ENCODE measurements at places on chromosomes 2 and 18. TPM values are rescaled to one million over a fixed set of nuclear protein-coding genes. Genes with fewer than 3 reads are reported as not detected.

DNA sequence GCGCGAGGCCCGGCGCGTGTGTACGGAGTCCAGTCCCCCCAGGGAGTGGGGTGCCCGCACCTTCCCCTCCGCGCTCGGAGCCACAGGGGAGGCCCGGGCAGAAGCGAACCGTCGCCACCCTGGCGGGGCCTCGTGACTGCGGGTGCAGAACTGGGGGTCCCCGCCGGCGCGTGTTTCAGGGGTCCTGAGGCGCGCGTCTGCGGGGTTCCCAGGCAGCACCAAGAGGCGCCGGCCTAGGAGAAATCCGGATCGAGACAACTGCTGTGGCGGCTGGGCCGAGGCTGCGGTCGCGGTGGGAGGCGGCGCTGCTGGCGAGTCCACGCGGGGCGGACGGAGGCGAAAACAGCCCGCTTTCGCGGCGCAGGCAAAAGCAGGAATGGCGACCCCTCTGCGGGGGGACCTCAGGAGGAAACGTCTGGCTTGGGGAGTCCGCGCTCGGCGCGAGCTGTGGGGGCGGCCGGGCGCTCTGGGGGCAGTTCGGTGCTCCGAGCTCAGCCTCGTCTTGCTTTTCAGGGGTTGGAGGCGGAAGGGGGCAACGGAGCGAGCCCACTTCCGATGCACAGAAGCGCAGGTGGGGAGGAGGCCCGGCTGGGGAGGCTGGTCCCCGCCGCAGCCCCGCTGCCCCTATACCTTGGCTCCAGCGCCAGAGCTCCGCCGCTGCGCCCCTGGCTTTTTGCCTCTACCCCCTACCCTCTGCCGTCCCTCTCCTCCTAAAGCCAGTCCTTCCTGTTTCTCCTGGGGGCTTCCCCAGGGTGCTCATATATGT, 81.5 kb upstream of the LDLRAD4 start:
- peaks cover 4% of the 10 kb centered on the region for H3K36me3 ChIP-seq
- peaks cover 27% of the 10 kb centered on the region for H3K4me1 ChIP-seq
- peak overlapping the region; percentile 96 for H3K27ac ChIP-seq

DNA sequence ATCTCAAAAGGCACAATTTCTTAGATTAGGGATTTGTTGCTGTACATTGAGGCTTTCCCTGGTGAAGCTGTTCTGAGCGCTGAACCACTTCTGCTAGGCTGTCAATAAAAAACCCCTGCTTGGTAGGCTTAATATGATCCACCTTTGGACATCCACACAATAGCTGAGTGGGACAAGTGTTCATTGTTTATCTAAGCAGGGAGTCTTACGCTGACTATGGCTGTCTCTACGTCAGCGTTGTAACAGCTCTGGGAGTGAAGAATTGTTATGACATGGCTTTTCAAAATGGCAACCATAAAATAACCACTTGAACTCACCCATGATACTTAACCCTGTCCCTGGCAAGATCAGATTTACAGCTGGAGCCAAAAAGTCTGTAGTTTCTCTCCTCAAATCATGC, 111.5 kb upstream of the SULT1C3 start:
- no peak overlapping the region for H3K4me3 ChIP-seq
- DNase-seq: no peak
- no peaks in the 10 kb centered on the region for H3K4me1 ChIP-seq
- no peak overlapping the region for H3K27ac ChIP-seq
- no peaks in the 10 kb centered on the region for H3K27me3 ChIP-seq

GRCh38 chr18:56305583-56305982, 332.8 kb downstream of the TXNL1 start:
- H3K36me3 ChIP-seq: no peaks in the 10 kb centered on the region
- H3K27ac ChIP-seq: no peak overlapping the region
- no peak for DNase-seq

DNA sequence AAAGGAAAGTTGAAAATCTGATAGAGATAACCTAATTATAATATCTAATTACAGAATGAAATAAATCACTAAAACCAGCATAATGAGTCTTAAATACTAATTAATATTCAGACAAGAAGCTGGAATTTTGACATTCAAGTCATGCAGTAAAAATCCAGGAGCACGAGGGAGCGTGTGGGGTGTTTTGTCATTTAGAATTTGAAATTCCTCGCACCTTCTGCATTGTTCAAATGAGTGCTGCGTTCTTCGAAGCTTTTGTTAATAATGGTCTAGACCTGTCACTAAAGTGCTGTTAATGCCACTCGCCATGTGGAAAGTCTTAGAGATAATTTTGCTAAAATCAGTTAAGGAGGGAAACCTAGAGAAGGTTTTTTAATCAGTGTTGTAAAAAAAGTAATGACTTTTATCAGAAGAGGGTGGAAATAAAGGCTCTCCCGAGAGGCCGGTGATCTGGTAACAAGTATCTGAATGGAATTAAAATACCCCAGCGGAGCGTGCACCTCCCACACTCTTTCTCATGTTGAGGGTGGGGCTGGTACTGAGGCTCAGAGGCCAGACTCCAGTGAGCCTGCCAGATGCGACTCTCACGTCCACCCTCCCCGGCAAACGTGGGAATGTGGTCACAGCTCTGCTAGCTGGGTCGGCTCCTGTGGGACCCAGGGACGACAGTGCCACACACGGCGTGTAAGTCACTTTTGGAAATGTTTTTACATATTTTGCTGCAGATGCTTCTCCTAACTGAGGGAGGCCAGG, 69.4 kb upstream of the MYT1L start:
- no peak overlapping the region for H3K27ac ChIP-seq
- no peaks in the 10 kb centered on the region for H3K36me3 ChIP-seq
- no peaks in the 10 kb centered on the region for H3K27me3 ChIP-seq
- no peak for DNase-seq
- no peaks in the 10 kb centered on the region for H3K4me1 ChIP-seq

GRCh38 chr2:177772529-177772928, 300.0 kb downstream of the PDE11A start:
- H3K27ac ChIP-seq: no peak overlapping the region
- H3K36me3 ChIP-seq: no peaks in the 10 kb centered on the region
- H3K4me1 ChIP-seq: peaks cover 2% of the 10 kb centered on the region

DNA sequence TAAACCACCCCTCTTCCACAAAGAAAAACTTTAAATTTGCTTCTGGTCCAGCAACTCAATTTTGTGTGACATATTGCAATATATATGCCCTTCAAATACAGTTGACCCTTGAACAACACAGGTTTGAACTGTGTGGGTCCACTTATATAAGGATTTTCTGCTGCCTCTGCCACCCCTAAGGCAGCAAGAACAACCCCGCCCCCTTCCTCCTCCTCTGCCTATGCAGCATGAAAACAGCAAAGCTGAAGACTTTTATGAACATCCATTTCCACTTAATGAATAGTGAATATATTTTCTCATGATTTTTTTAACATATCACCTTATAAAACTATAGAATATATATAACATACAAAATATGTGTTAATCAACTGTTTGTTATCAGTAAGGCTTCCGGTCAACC, 58.3 kb downstream of the EML4 start:
- no peak overlapping the region for H3K27ac ChIP-seq
- peaks cover 9% of the 10 kb centered on the region for H3K36me3 ChIP-seq
- no peak for DNase-seq

GRCh38 chr2:234949762-234950434, 1.9 kb upstream of the SH3BP4 start:
- H3K4me3 ChIP-seq: no peak overlapping the region
- DNase-seq: no peak
- peaks cover 61% of the 10 kb centered on the region for H3K27me3 ChIP-seq
- H3K36me3 ChIP-seq: no peaks in the 10 kb centered on the region
- no peak overlapping the region for H3K27ac ChIP-seq

DNA sequence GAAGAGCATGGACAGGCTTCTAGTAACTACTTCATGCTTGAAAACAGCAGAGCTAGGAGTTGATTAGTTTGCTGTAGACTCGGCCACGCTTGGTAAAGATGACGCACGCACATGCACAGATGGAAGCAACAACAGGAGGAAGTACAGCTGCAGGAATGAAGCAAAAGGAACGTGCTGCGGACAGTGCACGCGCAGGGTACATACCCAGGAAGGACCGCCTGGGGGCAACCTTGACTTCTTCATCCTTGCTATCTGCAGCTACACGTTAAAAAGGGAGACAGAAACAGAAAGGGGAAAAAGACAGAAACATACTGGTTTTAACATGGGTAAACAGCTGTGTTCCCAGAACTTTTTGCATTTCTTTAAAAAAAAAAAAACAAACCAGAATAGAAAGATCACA, 17.7 kb downstream of the SLC66A2 start:
- H3K27me3 ChIP-seq: no peaks in the 10 kb centered on the region
- no peaks in the 10 kb centered on the region for H3K4me1 ChIP-seq

DNA sequence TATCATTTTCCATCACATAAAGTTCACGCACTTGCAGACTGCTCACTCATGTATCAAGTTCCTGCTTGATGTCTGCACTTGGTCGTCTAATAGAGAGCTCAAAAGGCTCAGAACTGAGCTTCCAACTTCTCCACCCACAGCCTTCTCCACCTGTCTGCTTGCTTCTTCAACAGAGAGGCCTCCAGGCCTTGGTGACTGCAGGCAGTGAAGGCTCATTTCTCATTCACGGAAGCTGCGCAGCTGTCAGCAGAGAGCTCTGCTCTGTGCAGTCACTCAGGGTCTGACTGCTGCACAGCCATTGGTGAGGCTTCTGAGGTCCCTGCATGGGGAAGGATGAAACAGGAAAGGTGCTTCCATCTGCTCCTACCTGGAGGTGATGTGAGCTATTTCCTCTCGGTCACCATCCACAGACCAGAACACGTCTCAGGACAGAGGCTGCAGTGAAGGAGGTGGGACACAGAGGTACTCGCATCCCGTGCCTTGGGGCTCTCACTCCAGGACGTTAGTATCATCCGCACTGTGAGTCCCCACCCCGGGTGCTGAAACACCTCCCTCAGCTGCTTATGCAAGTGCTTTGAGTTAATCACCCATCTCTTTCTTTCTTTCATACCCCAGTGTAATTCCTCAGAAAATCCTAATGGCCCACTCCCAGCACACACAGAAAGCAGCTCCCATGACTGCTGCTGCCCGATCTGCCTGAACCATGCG, 126.2 kb downstream of the TMEM18 start:
- no peak for DNase-seq
- H3K27ac ChIP-seq: no peak overlapping the region
- no peaks in the 10 kb centered on the region for H3K36me3 ChIP-seq
- H3K4me3 ChIP-seq: no peak overlapping the region

GRCh38 chr2:157480182-157480961, 36.5 kb upstream of the CYTIP start:
- peak; percentile 83 for DNase-seq
- peaks cover 72% of the 10 kb centered on the region for H3K4me1 ChIP-seq
- peak overlapping the region; percentile 96 for H3K27ac ChIP-seq
- H3K27me3 ChIP-seq: no peaks in the 10 kb centered on the region

DNA sequence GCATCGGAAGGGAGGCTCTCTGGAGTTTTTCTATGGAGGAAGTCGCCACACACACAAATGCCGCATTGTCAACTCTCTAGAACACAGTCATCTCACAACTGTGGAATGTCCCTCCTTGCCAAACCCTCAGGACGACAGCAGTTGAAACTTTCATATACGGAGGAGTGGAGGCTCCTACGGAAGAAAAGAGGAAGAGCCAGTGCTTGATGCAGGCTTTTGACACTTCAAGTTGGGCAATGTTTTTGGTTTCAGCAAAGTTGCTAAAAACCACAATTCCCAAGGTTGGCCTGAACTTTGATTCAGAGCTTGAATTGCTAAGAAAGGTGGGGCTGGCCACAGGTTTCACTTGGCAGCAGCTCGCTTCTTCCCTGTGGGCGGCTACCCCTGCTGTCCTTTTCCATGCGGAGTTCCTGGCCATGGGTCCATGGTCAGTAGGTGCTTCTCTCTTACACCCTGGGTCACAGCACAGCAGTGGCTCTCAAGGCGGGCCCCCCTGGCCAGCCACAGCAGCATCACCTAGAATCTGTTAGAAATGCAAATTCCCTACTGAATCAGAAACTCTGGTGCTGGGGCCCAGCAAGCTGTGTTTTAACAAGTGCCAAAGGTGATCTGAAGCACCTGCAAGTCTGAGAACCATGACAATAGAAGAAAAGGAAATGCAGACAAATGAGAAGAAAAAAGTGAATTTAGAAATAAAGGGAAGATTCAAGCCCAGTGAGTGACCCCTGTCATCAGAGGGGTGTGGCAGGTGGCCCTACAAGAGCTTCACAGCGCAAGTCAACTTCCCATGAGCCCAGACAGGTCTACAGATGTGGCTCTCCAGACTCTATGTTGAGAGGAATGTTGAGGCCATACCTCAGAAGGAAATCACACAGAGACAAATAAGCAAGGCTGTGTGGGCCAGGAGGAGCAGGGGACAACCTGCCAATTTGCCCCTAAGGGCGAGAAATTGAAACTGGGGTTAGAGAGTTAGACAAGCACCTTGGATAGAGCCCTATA, 856.4 kb downstream of the RNF144A start:
- H3K4me3 ChIP-seq: peak overlapping the region; percentile 44
- H3K4me1 ChIP-seq: peaks cover 32% of the 10 kb centered on the region
- peak overlapping the region; percentile 73 for H3K27ac ChIP-seq

DNA sequence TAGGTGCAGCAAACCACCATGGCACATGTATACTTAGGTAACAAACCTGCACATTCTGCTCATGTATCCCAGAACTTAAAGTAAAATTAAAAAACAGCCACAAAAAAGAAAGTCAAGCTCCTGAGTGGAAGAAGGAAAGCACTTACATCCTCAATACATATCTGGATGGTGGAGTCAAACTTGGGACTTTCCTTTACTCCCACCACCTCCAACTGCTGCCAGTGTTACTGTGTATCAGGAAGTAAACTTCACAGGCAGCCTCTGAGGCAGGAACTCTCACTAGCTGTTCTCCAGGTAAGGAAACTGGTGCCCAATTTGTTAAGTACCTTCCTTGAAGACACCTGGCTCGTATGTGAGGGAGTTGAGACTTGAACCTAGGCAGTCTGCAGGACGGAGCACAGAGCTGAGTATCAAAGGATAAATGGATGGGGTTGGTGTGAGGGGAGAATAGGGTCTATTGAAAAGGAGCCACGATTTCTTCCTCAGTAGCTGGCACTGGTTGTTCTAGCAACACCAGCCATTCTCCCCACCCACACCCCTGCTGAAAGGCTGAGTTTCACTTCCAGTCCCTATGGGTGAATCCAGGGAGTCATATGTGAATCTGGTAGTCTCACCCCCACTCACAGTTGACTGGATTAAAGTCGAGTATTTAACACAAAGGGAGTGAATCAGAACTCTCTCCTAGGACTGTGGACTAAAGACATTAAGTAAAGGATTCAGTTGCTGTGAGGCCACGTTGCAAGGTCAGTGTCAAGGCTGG, 50.0 kb upstream of the GPR39 start:
- H3K27me3 ChIP-seq: no peaks in the 10 kb centered on the region
- H3K4me1 ChIP-seq: no peaks in the 10 kb centered on the region
- H3K4me3 ChIP-seq: no peak overlapping the region
- no peak overlapping the region for H3K27ac ChIP-seq
- no peak for DNase-seq

- no peaks in the 10 kb centered on the region for H3K4me1 ChIP-seq
- peaks cover 35% of the 10 kb centered on the region for H3K27me3 ChIP-seq
- no peak for DNase-seq
- no peak overlapping the region for H3K4me3 ChIP-seq
Measured at GRCh38 chr18:34956663-34957062, 84.5 kb upstream of the MAPRE2 start.

The SCYGR4 gene
- not detected for total RNA-seq

The COL3A1 gene
- 0.23 TPM for total RNA-seq

The C2orf74 gene
- 7.8 TPM for total RNA-seq

The LBX2 gene
- total RNA-seq: 2.4 TPM

The TTR gene
- total RNA-seq: not detected

The REL gene
- total RNA-seq: 22.1 TPM

The PLGLB1 gene
- 4.4 TPM for total RNA-seq

The KIF1A gene
- total RNA-seq: 4.6 TPM

All from activated CD8-positive, alpha-beta memory T cell treated with anti-CD3 and anti-CD28 coated beads, Interleukin-2, amount 10 ng/mL, durations not matched to agents 7 days and 5 days (primary cell).